ENCODE measurements at places on chromosomes 2 and 18. TPM values are rescaled to one million over a fixed set of nuclear protein-coding genes. Genes with fewer than 3 reads are reported as not detected.

- no peak for DNase-seq
These were observed 61.8 kb downstream of the CXCR4 start for GRCh38 chr2:136055929-136056688.

The RASGRP3 gene
- total RNA-seq: 5.9 TPM

The CDH19 gene
- not detected for total RNA-seq

The EFR3B gene
- 1.1 TPM for total RNA-seq

The INO80C gene
- 2.9 TPM for total RNA-seq

The RAB3GAP1 gene
- total RNA-seq: 80.0 TPM

The PDE11A gene
- not detected for total RNA-seq

Measured in fibroblast of the aortic adventitia (primary cell).